ENCODE measurements at places on chromosomes 7 and 10.

DNA sequence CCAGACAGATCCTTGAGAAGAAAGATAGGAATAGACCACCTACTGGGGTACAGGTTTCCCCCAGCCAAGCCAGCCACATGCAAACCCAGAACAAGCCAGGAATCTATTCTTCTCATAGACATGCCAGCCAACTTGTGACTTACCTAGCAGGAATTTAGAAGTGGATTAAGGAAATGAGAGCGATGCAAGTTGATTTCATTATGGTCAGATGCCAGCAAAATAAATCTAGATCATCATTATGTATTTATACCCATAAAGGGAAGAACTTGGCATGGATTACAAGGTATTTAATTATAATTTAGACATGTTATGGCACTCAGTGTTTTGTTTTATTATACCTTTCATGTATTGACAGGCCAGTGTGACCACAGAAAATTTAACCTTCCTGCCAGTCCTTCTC is 32.8 kb downstream of the SLC35G1 start:
- DNase-seq, result no peak

DNA sequence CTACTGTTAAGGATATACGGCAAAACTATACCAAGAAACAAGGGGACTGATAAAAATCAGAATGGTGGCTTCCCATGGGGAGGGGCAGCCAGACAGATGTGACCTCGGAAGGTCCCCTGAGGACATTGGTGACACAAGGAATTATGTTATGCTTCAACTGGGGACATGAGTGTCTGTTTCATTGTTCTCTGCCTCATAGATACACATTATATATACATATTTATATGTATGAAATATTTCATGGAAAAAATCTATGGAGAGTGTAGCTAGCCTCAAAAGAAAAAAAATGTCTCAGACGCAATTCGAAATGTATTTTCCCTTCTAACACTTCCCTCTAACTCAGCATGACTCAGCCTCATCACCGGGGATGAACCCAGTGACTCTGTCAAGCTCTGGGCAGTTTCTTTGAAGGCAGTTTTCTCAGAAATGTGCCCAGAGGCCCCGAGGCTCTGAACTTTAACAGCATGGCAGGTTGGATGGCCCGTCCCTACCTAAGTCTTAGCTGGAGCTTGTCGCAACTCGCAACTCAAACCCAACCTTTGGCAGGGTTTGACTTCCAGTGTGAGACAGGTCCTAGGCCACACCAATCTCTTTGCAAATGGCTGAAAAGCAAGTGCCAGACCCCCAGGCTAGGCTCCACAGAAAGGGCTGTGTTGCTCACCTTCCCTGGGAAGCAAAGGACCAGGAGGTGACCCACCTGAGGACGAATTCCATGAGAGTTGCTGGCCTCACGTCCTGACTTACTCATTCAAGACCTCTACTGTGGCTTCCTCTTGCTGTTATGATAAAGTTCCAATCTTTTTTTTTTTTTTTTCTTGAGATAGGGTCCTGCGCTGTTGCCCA is 86.9 kb downstream of the CARD11 start:
- DNase-seq, result no peak

DNA sequence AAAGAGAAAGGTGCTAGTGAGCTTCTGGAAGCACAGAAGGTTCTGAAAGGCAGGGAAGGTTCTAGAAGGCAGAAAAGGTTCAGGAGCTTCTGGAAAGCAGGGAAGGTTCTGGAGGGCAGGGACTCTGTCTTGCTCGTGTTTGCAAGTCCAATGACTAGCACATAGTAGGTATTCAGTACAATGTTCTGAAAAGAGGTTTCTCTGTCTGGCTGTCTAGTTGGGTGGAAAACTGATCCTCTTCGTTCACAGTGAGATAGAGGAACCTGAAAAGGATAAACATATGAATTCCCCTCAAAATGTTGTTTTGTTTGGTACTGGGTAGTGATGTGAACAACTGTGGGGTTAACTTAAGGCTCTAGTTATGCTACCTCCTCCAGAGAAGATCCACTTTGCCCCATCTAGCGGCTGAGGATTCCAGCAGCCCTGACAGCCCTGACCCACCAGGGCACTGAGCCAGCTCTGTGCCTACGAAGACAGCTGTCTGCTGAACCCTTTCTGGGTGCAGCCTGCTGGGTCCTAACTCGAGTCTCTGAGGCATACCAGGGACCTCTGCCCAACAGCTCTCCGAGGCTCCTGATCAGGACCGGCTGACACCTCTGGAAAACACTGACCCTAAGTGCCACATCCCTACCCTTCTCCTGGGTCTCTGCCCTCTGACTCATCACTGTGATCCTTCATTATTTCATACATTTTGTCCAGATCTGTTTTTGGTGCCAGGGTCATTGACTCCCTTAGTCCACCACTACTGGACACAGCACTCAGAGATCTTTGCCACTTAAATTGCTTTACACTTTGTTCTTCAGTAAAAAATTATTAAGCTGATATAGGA is 15.4 kb downstream of the PTPRN2 start:
- no peak for DNase-seq

DNA sequence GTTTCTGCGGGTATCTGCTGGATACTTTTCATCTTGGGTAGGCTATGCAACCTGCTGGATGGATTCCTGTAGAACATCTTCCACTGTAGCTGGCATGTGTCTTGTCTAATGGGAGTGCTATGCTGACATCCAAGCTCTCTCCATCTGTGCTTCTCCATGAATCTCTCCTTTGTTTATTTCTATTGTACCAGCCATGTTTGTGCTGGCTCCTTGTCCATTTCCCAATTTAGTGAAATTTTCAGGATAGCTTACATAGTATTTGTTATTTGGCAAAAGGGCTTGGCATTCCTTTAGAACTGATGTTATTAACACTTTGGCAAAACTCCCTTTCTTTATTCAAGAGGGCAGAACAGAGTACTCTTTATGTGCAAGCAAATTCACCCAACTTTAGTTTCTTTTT is 198.0 kb downstream of the CSTF2T start:
- no peak for DNase-seq

GRCh38 chr10:112471878-112472487 is 25.0 kb downstream of the VTI1A start:
- no peak for DNase-seq
